Tongue (tissue), 3 donors: ENCODE measurements at places on chromosomes 3 and 15. TPM values are rescaled to one million over a fixed set of nuclear protein-coding genes. Genes with fewer than 3 reads are reported as not detected.

IRAK2 gene
- 6.3 TPM for total RNA-seq

ZNF619 gene
- total RNA-seq = 8.4 TPM

SNX33 gene
- 14.5 TPM for total RNA-seq

HCLS1 gene
- 6.9 TPM for total RNA-seq

FAM107A gene
- 1.7 TPM for total RNA-seq

ZPLD1 gene
- total RNA-seq = not detected

GUCA1C gene
- total RNA-seq = not detected

KLHL6 gene
- 4.2 TPM for total RNA-seq

MAGI1 gene
- 62.1 TPM for total RNA-seq

- DNase-seq = no peak
Observed at GRCh38 chr3:13570391-13571194, 21.7 kb downstream of the FBLN2 start.

DNA sequence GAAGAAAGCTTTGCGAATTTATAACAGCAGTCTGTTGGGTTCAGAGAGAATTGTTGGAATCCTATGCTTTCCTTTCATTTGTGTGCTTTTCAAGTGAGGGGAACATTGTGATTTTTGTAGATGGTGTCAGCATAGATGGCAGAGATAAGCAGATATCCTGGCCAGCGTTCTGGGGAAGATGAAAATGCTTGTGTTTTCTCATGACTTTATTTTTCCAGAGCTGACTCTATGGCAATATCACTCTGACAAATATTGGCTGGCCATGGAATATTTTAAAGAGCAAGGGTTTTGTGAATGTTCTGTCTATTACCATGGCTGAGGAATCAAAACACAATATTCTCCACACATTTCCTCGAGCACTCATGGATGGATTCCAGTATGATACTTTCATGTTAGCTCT, 108.8 kb downstream of the MITF start:
- no peak for DNase-seq

GRCh38 chr3:99069973-99070372, 168.5 kb upstream of the DCBLD2 start:
- no peak for DNase-seq

DNA sequence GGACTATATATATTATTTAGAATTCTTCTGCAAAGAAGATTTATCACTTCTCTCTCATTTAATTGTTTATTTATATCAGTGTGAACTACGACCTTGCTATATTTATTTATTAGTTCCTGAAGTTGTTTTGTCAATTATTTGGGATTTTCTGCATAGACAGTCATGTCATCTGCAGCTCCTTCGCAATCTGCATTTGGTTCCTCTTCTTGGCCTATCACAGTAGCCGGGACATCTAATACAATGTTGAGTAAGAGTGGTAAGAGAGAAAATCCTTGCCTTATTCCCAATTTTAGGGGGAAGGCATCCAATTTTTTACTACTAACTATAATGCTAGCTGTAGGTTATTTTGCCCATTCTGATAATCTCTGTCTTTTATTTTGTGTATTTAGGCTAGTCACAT, 39.4 kb downstream of the FOXL2 start:
- no peak for DNase-seq

- DNase-seq = peak; percentile 56
Observed at GRCh38 chr3:149449182-149449581, 25.3 kb upstream of the TM4SF4 start.

DNA sequence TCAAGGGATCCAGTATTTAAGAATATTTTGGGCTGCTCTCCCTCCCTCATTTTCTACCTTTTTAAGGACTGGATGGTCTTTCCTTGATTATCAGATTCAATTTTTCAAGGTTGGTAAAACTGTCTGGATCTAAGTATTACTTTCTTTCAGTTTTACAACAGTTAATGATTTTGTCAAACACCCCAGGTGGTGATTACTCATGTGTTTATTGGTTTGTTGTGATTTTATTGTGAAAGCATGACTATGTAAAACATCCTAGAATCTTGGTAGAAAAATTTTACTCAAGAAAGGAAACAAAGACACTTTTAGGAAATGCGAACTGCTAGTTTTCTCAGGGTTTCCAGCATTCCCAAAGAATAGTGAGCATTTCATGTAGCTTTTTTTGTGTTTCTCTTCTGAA, 7.3 kb downstream of the GTF2E1 start:
- DNase-seq = no peak

- no peak for DNase-seq
Observed at GRCh38 chr15:50181969-50182218, at the start of gene SLC27A2. Gene SLC27A2 (plus strand): TSS chr15:50182196. CDS start chr15:50182428, 232 bp downstream.

DNA sequence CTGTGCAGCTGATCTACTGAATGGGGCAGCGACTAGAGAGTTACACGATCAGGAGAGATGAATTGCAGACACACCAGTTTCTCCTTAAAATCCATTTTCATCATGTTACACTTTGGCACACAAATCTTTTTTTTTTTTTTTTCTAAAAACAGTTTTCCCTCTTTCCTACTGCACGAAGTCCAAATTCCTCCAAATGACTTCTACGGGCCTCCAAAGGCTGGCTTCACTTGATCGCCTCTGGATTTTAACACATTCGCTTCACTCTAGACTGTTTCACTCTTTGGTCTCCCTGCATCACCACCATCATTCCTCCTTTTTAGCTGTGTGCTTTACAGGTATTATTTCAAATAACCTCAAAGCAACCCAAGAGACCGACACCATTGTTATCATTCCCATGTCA, 268.6 kb downstream of the RORA start:
- DNase-seq = peak; percentile 41

DNA sequence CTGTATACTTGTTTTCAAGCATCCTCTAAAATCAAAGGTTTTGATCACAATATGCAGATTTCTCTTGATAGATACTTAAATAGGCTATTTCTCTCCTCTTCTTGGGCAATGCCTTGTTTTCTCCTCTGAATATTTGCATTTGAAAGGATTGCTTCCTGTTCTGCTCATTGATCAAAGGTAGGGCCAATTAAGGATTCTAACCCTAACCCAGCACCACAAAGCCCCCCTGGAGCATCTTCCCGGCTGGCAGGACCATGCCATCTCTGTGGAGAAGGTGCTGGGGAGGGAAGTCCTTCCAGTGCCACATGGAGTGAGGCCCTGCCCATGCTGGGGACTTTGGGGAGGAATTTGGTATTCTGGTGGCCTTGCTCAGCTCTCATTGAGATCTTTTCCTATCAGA, 11.3 kb upstream of the NIPA2 start:
- no peak for DNase-seq

GRCh38 chr3:37136067-37136466, 38.3 kb downstream of the LRRFIP2 start:
- no peak for DNase-seq

GRCh38 chr15:101491734-101492640, 2.5 kb upstream of the PCSK6 start:
- DNase-seq = no peak

DNA sequence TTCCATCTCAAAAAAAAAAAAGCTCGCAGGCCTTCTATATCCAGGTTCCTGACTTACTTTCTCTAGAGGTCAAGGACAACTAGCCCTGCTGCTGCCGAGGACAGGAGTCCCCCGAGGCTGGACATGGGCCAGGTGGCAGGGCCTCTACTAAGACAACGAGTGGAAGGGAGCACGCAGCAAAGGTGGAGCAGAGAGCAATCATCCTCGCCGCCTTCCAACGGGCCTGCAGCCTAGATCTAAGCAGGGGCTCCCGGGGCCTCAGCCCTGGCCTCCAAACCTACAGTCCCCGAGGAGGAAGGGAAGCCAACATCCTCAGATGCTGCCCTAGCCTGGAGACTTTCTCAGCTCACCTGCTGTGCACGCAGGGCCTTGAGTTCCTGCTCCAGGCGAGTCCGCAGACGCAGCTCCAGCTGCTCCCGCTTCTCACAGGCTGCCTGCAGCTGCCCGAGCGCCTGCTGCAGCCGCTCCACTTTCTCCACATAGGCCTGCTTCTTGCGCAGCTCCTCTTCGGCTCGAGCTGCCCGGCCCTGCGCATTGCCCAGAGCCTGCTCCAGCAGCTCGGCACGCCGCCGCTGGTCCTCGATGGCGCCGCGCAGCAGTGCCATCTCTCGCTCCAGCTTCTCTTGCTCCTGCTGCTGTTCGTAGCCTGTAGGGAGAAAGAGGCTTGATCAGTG, 12.9 kb downstream of the AMOTL2 start:
- peak; percentile 82 for DNase-seq

- no peak for DNase-seq
Observed at GRCh38 chr15:42918047-42918446, 2.5 kb downstream of the TTBK2 start.

DNA sequence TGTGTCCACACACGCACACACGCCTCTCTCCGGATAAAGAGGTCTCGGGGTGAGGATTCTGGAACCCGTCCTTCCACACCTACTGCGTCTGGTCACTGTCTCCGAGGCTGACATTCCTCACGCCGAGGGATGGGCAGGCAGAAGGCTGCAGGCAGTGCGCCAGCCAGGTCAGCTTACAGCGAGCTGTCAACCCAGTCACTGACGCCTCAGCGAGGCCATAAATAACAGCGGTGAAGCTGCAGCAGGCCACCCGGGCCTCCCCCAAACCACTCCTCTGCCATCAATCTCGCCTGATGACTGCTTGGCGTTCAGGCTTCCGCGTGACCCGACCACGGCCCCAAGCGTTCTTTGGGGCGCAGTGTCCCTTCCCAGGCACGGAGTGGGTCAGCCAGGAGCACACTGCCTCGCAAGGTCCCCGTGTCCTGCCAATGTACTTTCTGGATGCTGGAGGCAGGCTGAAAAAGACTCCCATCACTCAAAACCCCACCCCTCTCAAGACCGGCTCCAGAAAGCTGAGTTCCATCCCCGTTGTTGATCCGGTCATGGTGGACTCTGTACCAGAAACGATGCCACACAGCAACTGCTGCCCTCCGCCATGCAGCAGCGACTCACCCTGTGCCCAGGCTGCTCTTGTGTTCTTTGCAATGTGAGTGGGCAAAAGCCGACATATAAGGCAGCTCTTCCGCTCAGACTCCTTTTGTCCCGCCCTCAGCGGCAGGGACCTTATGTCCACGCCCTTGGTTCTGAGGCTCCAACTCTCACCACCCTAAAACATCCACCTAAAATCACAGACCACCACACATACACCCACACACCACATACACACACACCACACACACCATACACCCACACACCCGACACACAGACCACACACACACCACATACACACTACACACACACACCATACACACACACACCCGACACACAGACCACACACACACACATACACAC, 27.1 kb downstream of the CPN2 start:
- DNase-seq = peak; percentile 88

- DNase-seq = no peak
Observed at GRCh38 chr3:65958216-65958615, 80.5 kb downstream of the MAGI1 start.

- peak; percentile 29 for DNase-seq
Observed at GRCh38 chr3:43770426-43771103, 79.8 kb downstream of the ABHD5 start.
